ENCODE measurements at places on chromosomes 7 and 10.

- no peak for DNase-seq
Measured at GRCh38 chr10:17212802-17213221, 11.3 kb upstream of the TRDMT1 start.

DNA sequence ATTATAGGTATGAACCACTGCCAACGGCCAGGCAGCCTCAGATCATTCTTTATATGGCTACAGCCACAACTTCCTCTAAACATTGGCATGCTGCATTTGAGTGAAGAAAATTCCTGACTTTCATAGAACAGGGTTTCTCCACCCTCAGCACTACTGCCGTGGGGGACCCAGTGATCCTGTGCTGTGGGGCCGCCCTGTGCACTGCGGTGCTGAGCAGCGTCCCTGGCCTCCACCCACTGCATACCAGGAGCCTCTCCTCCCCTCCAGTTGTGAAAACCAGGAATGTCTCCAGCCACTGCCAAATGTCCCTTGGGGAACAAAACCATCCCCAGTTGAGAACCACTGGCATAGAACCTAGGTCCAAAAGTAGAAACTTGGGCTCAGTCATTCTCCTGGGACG, 15.8 kb downstream of the CNPY1 start:
- no peak for DNase-seq

GRCh38 chr7:99397297-99397983, 11.0 kb downstream of the PDAP1 start:
- no peak for DNase-seq

GRCh38 chr7:19415123-19415522, 269.9 kb upstream of the FERD3L start:
- no peak for DNase-seq

- no peak for DNase-seq
Measured at GRCh38 chr7:50496569-50496968, 46.4 kb upstream of the FIGNL1 start.

GRCh38 chr7:155222061-155222460, 75.6 kb upstream of the INSIG1 start:
- DNase-seq, result no peak

DNA sequence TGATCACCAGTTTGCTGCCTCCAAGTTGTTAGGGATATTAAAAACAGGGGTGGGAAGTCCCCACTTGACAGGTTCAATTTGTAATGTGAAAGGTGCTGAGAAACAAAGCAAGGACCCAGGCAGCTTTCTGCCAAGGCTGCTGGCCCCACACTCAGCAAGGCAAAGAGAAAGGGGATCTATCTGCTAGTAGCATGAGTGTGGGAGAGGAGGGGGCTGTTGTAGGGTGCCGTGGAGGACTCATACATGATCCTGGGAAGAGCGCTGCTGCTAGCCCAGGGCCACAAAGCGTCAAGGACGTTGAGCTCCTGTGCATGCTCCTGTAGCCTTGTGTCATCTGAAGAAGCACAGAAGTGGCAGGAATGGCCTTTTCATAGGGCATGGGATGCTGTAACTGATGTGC, 96.5 kb upstream of the INSYN2A start:
- no peak for DNase-seq

DNA sequence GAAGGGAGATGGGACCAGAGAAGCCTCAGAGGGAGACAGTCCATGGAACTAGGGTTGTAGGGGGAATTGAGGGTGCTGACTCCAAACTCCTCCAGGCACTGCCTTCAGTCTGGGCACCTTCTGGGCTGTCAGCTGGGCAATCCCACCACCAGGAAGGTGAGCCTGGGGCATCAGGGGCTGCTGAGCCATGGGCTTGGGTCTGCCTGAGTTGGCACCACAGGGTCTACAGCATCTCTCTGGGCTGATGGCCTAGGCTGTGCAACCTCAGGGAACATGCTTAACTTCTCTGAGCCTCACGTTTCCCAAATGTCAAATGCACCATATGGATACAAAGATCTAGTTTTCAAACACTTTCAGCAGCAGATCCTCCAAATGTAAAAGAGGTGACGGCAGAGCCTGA, 46.8 kb upstream of the PRLHR start:
- DNase-seq, result no peak

- no peak for DNase-seq
Measured at GRCh38 chr7:36615852-36616540, 108.3 kb downstream of the AOAH start.

- DNase-seq, result no peak
Measured at GRCh38 chr7:40583667-40584444, 449.1 kb downstream of the SUGCT start.

GRCh38 chr10:79328737-79329504, 18.3 kb upstream of the PPIF start:
- no peak for DNase-seq

- no peak for DNase-seq
Measured at GRCh38 chr10:70851597-70852475, 36.1 kb downstream of the SGPL1 start.

DNA sequence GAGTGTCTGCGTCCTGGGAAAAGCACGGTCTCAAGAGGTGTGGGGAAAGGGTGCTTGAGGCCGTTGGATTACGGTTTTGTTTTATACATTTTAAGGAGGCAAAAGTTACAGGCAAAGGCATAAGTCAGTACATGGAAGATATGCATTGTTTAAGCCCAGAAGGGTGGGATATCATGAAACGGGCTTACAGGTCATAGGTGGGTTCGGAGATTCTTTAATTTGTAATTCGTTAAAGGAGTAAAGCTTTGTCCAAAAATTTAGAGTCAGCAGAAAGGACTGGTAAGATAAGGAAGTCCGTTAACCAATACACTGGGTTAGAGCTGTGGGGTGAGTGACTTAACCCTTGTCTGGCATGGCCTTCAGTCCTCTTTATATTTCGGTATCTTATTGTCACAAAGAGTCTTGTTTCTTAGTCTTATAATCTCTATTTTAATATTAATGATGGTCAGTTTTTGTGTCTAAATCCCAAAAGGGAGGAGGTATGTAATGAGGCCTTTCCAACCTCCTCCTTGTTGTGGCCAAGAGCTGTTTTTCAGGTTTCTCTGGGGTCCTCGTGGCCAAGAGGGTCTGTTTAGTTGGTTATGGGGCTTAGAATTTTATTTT, 12.7 kb downstream of the TSPAN14 start:
- DNase-seq, result no peak

DNA sequence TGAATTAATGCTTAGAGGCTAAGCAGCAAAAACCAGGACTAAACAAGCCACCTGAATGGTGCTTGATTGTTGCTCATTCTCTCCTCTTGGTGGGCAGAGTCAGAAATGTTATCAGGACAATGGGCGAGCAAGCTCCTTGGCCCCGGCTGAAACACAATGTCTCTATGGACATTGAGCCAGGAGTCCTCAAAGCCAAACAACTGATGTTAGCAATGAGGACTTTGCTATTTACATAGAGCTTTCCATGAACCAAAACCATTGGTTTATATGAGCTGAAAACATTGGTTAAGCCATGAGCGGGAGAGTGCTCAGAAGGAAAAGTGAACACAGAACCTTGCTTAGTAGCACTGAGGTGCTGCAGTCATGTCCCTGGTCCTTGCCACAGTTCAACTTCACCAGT, 21.5 kb upstream of the NPVF start:
- no peak for DNase-seq

DNA sequence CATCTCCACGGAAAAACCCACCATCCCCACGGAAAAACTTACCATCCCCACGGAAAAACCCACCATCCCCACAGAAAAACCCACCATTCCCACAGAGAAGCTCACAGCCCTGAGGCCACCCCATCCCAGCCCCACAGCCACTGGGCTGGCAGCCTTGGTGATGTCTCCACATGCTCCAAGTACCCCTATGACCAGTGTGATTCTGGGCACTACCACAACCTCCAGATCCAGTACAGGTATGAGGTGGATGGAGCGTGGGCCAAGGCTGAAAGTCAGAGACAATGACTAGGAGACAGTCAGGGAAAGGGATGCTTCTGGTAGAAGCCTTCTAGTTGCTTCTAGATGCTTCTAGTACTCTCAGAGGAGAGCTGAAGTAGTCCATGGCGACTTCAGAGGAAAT, 19.6 kb downstream of the ZAN start:
- DNase-seq, result no peak

DNA sequence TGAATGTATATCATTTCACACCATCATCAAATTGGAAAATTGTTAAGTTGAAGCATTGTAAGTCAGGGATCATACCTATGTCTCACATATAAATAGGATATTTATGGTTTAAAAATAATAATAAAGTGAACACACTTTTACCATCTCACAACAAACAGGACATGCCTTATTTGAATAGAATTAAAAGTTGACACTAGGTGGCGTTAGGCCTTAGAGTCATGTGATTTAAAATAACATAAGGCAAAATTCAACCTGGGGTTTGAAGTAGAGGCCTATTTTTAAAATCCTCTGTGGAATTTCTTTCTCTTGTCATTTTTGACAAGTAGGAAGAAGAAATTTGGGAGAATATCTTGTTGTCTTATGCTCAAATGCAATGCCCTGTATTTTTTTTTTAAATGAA, 184.7 kb upstream of the PCDH15 start:
- DNase-seq, result no peak

DNA sequence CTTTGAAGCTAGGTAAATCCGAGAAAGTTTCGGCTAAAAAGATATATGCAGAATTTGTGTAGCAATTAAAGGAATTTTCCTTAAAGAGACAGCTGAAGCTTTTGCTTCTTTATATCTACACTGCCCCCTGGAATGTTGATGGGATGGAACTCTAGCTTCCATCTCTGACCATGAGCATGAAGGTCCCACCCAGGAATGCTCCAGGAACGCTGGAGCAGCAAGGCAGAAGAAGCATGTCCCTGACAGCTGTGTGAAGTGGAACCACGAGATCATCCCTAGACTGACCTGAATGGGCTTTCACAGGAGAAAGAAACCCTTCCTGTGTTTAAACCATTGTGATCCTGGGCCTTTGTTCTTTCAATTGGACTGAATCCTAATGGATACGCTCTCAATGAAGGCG, 99.7 kb upstream of the NOBOX start:
- DNase-seq, result no peak

- no peak for DNase-seq
Measured at GRCh38 chr10:96456296-96456840, 57.4 kb downstream of the TLL2 start.

Data from putamen (tissue), 1 donor.